ENCODE measurements at places on chromosomes 12 and 14.

- no peak overlapping the region for H3K27ac ChIP-seq
- no peaks in the 10 kb centered on the region for H3K36me3 ChIP-seq
- H3K4me1 ChIP-seq: no peaks in the 10 kb centered on the region
- no peak overlapping the region for H3K4me3 ChIP-seq
- H3K27me3 ChIP-seq: no peaks in the 10 kb centered on the region
Measured at GRCh38 chr14:38828183-38828827, 274.7 kb downstream of the SEC23A start.

DNA sequence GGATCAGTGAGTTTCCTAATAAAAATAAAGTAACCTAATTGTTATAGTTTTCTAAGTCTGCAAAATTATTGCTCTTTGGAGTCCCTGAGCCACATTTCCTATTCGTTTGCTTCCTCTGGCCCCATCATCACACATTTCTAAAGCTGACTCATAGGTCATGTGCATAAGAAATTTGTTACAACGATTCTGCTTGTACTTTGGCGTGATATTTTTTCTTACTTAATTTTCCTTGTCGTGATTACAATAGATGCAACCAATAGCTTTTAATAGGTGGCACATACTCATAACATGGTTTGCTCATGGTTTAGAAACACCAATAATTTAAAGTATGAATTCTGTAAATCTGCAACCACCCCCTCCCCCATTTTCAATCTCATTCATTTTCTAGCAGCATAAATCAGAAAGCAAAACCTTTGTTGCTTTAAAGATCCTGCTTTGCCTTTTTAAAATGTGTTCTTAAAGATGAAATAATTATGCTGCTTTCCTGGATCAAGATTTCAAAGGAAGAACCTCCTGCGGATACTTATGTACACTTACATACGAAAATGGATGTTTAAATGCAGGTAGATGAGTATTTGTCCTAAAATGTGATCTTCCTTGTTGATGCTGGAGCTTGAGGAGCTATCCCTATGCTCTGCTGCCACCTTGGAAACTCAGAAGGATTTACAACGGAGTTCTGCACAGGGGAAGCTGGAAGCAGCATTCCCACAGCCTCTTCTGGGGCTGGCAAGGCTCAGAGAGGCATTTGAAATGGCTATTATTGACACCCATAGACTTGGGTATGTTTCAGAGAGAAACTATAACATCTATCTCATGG is 1.7 kb upstream of the FLRT2 start:
- H3K27ac ChIP-seq: no peak overlapping the region
- no peaks in the 10 kb centered on the region for H3K36me3 ChIP-seq
- no peaks in the 10 kb centered on the region for H3K27me3 ChIP-seq

DNA sequence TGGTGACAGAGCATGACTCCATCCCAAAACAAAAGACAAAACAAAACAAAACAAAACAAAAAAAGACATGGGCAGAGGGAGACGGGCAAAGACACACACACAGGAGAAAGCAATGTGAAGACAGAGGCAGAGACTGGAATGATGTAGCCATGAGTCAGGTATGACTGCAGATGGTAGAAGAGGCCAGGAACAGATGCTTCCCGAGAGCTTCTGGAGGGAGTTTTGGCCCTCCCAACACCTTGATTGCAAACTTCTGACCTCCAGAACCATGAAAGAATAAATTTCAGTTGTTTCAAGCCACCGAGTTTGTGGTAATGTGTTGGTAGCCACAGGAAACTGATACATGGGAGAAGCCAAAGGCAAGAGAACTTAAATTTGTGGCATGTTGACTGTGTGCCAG is 27.1 kb downstream of the VWF start:
- no peaks in the 10 kb centered on the region for H3K36me3 ChIP-seq
- H3K4me1 ChIP-seq: no peaks in the 10 kb centered on the region
- no peaks in the 10 kb centered on the region for H3K27me3 ChIP-seq
- H3K27ac ChIP-seq: no peak overlapping the region
- no peak for DNase-seq
- no peak overlapping the region for H3K4me3 ChIP-seq

GRCh38 chr14:24417832-24418491 is 11.5 kb downstream of the CBLN3 start:
- H3K4me3 ChIP-seq: no peak overlapping the region
- H3K36me3 ChIP-seq: no peaks in the 10 kb centered on the region
- DNase-seq: no peak
- H3K27me3 ChIP-seq: no peaks in the 10 kb centered on the region
- peak overlapping the region; percentile 79 for H3K27ac ChIP-seq
- H3K4me1 ChIP-seq: peaks cover 30% of the 10 kb centered on the region

DNA sequence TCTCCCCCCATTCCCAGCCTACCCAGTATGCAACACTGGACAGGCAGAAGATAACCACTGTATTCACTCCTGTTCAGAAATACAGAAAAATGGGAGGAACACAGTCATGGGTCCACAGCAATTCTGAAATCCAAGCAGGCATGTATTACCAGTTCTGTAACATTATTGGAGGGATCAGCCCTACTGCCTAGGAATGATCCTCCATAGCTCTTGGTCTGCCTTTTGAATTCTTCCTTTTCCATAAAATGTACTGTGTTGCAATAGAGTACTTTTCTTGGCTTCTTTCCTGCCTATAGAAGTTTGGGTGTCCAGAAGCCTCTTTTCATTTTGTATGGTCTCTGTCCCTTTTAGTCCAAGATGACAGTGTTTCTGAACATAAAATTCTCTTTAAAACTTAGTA is 46.5 kb downstream of the SPATS2 start:
- H3K4me3 ChIP-seq: no peak overlapping the region
- H3K36me3 ChIP-seq: no peaks in the 10 kb centered on the region
- no peaks in the 10 kb centered on the region for H3K27me3 ChIP-seq
- DNase-seq: no peak
